ENCODE measurements at places on chromosomes 1 and 21.

DNA sequence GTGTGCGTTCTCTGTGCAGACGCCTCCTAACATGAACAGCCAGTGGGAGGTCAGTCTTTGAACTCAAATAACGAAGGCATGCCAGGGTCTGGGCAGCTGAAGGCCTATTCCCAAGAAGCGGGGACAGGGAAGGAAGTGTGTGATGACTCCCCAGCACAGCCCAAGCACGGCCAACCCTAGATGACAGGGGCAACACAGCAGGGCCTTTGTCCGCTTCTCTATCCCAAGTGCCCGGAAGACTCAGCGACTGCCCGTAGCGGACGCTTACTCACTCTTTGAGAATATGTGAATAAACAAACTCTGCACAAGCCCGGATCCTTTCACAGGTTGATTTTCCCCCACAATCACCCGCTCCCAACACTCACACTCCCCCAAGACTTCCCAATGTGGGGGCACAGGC, 11.2 kb downstream of the C1orf198 start:
- DNase-seq = no peak

- DNase-seq = no peak
These were observed 59.3 kb upstream of the ATP1A1 start for GRCh38 chr1:116313776-116314175.

DNA sequence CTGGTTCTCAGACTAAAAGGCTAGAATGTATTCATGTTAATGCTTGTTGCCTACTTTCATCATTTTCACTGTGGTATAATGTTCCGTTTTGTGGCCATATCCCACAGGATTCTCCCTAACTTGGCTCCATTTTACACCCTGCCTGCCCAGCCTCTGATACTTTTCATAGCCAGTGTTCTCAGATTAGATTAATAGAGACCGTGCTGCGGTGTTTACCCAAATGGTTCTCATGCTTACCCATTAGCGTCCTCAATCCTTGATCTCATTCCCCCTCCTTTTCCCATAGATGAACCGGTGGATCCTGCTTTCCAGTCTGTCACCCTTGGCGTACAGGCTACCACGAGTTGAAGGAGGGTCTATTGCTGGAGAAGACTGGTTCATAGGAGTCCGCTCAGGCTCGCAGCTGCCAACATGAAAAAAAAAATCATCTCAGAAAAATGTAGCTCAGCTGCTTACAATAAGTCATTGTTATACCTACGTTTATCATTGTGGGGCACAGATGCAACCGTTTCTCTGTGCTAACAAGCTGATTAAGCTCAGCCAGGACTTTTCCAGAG, 78.7 kb downstream of the SETD4 start:
- DNase-seq = no peak

- no peak for DNase-seq
These were observed 16.4 kb downstream of the SPRTN start for GRCh38 chr1:231354330-231355020.

GRCh38 chr1:98086796-98087441, 166.1 kb upstream of the DPYD start:
- no peak for DNase-seq

- DNase-seq = no peak
These were observed 59.3 kb downstream of the CENPF start for GRCh38 chr1:214662223-214662785.

DNA sequence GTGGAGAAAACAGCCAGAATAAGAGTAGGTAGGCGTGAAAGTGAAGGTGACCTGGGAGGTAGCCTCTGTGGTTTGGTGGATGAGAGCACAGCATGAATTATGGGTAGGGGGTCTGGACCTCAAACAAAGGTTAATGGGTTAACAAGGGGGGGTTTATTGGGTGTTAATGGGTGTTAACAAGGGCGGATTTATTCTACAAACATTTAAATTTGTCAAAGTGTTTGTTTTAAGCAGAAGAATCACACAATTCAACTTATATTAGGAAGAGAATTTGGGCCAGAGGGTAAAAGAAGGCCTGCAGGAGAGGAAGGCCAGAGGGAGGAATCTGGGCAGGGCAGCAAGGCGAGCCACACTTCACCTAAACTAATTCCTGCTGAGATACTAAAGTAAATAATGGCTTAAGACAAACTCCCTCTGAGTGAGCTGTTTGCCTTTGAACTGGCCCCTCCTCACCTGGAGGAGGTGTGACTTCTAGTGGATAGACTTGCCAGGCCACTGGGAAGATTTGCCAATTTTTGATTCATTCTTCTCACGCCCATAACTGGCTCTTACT, 191.7 kb downstream of the GIPC2 start:
- DNase-seq = no peak

Data from CD8-positive, alpha-beta T cell (primary cell).